ENCODE measurements at places on chromosomes 4 and X.

DNA sequence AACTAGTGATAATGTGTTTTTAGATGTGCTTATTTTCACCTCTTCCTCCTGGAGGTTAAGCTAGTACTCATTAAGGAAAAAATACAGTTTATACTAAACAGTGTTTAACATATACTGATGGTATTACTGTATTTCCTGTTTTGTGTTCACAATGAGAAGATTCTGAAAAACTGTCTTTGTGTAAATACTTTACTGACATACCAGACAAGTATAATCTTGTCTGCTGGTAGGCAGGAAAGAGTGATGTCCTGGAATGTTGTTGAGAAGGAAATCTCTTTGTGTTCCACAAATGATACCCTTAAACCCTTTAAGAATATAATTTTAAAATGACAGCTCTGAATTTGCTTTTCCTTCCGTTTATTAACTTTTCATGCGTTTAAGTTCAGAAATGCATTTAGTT lies 205.5 kb upstream of the NUDT6 start:
- DNase-seq, result no peak

- no peak for DNase-seq
Measured at GRCh38 chrX:37640142-37640541, 45.4 kb upstream of the XK start.

GRCh38 chrX:129600981-129601424 lies 53.8 kb downstream of the APLN start:
- no peak for DNase-seq

GRCh38 chrX:63755892-63756291 lies 29.1 kb downstream of the ARHGEF9 start:
- DNase-seq, result no peak

DNA sequence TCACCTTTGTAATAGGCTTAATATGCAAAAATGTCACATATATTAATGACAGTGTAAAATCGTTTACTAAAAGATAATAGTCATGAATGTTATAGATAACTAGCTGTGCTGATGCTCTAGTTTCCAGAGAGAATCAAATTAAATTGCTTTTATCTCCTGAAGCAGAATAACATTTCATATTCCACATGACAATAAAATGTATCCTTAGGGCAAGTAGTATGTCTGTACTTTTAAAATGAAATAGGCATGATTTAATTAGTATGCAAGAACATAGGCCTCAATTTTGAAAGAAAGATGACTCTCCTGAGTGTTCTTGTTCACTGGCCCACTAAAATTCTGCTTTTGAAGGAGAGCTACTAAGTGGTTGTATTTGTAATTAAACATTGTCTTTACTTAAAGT lies 1027.0 kb downstream of the ARAP2 start:
- no peak for DNase-seq

GRCh38 chr4:57125996-57126395 lies 15.8 kb upstream of the IGFBP7 start:
- DNase-seq, result no peak

- no peak for DNase-seq
Measured at GRCh38 chr4:139776235-139776634, 110.6 kb downstream of the MGST2 start.

GRCh38 chr4:85967872-85968271 lies 392.0 kb downstream of the MAPK10 start:
- no peak for DNase-seq

GRCh38 chr4:15653864-15654592 lies 1.1 kb downstream of the FBXL5 start:
- no peak for DNase-seq

GRCh38 chr4:113603911-113604310 lies 157.6 kb downstream of the CAMK2D start:
- no peak for DNase-seq

DNA sequence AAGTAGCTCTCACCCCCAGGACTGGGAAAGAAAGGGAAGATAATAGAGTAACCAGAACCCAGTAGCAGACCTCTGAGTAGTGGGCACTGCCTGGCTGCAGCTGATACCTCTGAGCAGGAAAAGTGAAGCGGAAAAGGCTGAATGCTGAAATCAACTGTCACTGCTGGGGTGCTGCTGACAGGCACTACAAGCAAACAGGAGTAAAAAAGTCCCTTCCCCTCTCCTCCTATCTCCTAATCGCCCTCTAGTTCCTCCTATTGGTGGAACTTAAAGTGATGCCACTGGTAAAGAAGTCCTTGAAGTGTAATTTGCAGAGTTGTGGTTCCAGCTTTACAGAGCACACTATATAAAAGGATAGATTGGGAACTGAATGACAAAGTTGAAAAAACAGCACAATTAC lies 32.8 kb upstream of the GLRB start:
- no peak for DNase-seq

DNA sequence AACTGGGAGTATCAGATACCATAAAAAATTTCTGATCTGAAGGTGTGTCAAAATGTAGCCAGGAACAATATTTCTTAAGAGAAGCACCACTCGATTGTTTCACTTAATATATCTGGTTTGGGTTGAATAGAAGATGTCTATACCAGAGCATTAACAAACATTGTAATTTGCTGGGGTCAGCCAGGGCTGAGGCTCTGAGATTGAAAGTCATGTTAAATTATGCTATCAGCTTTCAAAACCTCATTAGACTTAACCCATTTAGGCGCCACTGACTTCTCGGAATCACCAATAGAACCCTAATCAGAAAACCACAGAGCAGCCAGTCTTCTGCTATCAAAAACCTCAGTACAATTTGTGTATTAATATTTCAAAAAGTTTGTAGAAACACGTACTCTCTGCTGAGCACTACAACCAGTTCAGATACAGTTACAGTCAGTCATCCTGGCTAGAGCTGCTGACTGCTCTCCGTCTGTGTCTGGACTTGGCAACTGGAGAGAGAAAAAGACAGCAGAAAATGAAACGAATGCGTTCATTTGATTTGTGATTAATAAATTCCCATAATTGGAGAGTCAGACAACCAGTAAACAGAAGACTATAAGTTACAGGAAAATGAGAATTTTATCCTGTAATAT lies 848.6 kb upstream of the PABPC4L start:
- no peak for DNase-seq

GRCh38 chr4:183469285-183469684 lies 24.8 kb downstream of the CDKN2AIP start:
- DNase-seq, result no peak

DNA sequence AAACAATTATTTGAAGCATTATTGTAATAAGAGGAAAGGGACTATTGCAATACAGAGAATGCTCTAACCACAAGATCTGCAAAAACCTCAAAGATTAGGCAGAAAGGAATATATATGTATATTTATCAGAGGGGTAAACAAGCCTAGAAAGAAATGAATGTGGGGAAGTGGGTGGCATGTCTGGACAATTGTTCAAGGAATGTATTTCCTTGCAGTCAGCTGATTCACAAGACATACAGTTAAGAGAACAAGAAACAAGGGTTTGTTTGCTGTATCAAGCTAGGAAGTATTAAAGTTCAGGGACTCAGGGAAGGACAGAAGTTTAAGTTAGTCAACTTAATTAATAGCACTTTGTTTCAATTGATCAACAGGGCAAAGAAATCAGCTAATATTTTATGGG lies 514.7 kb downstream of the CENPC start:
- DNase-seq, result no peak

DNA sequence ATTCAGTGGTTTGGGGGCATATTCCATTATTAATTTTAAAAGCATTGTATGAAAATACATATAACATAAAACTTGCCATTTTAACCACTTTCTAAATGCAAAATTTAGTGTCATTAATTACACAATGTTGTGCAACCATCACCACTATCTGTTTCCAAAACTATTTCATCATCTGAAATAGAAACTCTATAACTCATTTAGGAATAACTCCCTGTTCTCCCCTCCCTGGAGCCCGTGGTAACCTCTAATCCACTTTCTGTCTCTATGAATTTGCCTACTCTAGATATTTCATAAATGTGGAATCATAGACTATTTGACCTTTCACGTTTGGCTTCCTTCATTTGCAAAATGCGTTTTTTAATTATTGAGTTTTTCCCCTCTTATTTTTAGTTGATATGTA lies 101.4 kb upstream of the GPC4 start:
- DNase-seq, result no peak

DNA sequence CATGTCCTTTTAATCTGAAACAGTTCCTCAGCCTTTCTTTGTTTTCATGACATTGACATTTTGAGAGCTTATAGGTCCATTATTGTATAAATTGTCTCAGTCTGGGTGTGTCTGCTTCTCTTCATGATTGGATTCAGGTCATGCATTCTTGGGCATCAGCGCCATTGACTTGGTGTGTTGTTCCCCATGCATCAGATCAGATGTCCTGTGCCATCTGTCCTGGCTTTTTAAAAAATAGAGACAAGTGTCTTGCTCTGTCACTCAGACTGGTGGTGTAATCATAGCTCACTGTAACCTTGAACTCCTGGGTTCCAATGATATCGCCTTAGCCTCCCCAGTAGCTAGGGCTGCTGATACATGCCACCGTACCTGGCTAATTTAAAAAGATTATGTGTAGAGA lies 55.7 kb downstream of the TBC1D14 start:
- no peak for DNase-seq

DNA sequence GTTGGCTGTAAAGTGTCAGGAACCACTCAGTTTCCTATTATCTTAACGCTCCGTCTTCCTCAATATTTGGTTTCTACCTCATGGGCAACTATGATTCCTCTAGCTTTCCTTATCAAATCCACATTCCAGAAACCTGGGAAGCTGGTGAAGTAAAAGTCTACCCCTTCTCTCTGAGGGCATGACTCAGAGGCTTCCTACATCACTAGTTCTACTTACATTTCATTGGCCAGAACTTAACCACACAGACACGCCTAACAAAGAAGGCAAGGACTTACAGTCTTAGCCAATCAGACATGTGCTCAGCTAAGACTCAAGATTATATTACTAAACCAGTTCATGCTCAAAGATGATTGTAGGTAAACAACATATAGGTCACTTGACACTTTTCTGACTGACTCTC lies 30.4 kb downstream of the COX7B2 start:
- no peak for DNase-seq

DNA sequence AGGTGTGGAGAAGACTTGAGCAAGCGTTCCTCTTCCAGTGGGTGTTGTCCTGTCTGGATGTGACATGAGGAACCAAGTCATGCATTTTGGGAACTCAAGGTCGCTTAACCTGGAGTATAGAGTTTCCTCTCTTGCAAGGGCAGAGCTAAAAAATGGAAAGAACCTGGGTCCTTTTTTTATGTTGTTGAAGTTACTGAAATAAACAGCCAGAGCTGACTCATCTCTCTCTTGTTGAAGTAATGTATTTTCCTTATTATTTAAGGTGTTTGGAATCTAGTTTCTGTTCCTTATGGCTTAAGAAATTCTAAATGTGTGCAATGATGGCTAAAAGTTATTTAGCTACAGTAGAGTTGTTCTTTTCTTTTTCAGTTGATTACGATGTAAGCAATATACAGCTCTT lies 314.5 kb downstream of the CAMK2D start:
- no peak for DNase-seq

DNA sequence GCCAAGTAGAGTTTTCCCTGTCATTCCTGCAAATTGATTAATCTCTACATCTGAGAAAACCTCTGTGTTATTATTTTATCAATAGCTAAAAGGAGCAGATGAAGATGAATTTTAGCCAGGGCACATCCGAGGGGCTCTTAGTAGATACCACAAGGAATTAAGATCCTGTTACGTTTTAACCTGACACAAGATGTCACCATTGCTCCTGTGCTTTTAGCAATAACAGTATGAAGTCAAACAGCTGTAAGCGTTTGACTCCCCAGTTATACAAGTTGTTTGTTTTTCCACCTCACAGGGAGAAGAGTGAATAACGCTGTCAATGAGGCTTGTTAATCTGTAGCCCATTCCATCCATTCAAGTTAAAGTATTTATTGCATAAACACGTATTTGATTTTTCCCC lies 76.0 kb upstream of the AP1S2 start:
- no peak for DNase-seq

- DNase-seq, result no peak
Measured at GRCh38 chr4:149047368-149047767, 605.2 kb upstream of the NR3C2 start.

- DNase-seq, result no peak
Measured at GRCh38 chr4:54077812-54078211, 13.4 kb upstream of the CHIC2 start.

DNA sequence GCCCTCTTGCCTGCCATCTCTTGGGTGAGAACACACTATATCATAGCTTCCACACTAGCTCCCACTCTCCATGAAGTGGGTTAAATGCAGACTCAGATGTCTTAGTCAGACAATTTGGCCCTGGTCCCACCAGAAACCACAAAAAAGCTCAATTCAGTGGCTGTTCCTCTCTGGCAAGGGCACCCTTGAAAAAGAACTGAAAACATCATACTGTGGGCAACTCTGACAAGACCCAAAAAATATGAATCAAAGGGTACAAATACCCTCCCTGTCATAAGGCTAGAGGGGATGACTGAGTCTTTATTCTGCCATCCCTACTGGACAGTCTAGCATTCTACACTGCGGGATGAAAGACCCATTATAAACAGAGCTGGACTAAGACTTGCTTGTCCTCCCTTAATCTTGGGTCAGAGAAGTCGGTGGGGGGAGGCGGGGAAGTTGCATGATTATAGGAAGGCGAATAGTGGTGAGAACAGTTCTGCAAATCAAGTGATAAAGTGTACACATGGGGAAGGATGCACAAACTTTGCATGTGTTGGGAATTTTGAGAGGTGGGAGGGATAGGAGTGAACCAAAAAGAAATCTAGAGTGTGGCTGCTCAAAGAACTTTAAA lies 172.1 kb downstream of the OPHN1 start:
- no peak for DNase-seq

DNA sequence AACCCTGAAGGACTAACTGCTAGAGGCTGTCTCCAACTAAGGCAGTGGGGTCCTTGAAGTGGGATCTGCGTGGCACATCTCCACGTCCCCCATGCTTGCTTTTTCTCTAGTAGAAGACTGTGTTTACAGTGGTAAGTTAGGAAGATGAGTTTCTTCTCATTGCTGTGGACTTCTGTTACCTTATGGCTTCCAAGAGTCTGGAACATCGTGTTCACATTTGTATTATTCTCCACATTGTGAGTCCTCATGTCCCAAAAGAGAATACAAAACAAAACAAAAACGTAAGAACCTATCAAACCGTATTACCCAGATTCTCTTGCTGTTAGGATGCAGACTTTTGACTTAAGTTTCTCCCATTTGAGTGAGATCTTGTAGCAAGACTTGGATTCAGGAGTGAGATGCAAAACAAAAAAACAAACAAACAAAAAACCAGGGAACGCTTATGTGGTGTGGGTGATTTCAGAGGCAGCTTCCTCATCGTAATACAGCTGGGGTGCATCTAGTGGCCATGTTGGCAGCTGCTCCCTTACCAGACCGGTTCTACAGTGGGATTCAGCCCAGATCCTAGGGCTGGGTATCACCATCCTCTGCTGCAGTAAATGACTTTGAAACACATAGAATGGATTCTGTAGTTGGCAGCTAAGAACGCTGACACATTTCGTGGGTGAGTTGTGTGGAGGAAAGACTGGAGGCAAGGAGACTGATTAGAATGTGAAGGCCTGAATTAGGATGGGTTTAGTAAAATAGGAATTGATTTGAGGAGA lies 41.3 kb downstream of the TMEM131L start:
- DNase-seq, result no peak

GRCh38 chrX:81586096-81586495 lies 384.2 kb downstream of the SH3BGRL start:
- no peak for DNase-seq

- no peak for DNase-seq
Measured at GRCh38 chrX:54045563-54046228, 1.4 kb upstream of the PHF8 start.

GRCh38 chr4:98887145-98887544 lies 41.8 kb downstream of the EIF4E start:
- DNase-seq, result no peak
